Dermis microvascular lymphatic vessel endothelial cell (primary cell): ENCODE measurements at places on chromosomes 2 and 18.

- no peak for DNase-seq
These were observed 34.5 kb downstream of the PIK3C3 start for GRCh38 chr18:41989508-41989907.

GRCh38 chr2:95278051-95278471 is 3.8 kb downstream of the PROM2 start:
- DNase-seq, result no peak

DNA sequence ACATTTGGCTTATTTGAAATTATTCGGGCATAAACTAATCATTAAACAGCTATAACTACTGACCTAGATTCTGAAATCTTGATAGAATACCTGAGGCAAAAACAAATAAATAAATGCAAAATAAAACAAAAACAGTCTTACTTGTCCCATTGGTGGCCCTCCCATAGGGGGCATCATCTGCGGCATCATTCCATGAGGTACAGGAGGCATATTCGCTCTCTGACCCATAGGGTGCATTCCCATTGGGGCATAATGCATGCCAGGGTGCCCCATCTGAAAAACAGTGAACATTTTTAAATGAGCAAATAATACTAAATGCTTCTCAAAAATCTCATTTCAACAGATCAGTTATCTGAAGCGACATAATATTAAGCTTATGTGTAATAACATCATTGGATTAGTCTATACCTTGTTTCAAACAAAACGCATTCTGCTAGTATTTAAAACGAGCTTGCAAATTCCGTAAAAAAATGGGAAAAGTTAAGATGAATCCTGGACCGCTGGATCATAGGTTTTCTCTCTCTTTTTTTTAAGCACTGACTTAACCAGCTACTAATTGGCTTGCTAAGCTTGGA is 1.3 kb downstream of the PRPF40A start:
- no peak for DNase-seq

DNA sequence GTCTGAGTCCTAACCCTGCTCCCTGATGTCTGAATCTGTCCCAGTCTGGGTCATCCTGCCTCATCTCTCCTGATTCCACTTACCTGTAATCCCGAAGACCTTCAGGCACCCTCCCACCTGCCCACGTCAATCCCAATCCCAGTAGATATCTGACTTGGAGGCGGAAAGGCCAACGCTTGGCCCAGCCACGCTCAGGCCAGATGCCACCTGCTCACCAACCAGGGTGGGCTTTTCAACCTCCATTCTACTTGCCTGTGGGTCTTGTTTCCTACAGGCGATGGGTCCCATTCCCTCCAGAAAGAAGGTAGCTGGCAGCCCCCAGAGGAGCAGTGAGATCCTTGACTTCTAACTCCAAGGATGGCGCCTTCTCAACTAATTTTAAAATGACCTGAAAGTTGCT is 59.7 kb downstream of the INPP5D start:
- no peak for DNase-seq
